Memory B cell (primary cell): ENCODE measurements at places on chromosomes 11 and 22.

- peaks cover 2% of the 10 kb centered on the region for H3K27me3 ChIP-seq
- no peak overlapping the region for H3K4me3 ChIP-seq
- no peak overlapping the region for H3K27ac ChIP-seq
- H3K4me1 ChIP-seq, result no peaks in the 10 kb centered on the region
Measured at GRCh38 chr22:27194096-27194748, 536.8 kb downstream of the MIAT start.

DNA sequence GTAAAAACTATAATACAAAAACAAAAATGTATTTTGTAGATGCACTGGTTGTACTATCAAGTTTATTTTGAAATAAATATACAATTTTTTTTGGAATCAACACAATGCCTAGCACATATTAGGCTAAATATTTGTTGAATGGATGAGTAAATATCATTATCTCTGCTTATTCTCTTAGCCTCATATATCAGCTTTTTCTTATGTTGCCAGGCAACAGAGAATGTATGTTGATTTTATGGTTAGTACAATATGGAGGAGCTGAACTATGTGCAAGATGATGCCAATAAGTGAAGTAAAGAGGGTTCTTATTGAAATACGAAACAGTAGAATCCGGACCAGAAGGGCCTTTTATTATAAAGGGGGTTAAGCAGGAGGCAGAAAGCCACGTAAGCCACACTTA lies 94.9 kb downstream of the FAR1 start:
- no peaks in the 10 kb centered on the region for H3K36me3 ChIP-seq
- H3K4me1 ChIP-seq, result no peaks in the 10 kb centered on the region
- peaks cover 9% of the 10 kb centered on the region for H3K27me3 ChIP-seq
- H3K27ac ChIP-seq, result no peak overlapping the region
- no peak overlapping the region for H3K4me3 ChIP-seq

- H3K36me3 ChIP-seq, result no peaks in the 10 kb centered on the region
- H3K4me1 ChIP-seq, result no peaks in the 10 kb centered on the region
- H3K4me3 ChIP-seq, result no peak overlapping the region
- no peaks in the 10 kb centered on the region for H3K27me3 ChIP-seq
Measured at GRCh38 chr11:90330632-90331031, 107.8 kb upstream of the CHORDC1 start.

DNA sequence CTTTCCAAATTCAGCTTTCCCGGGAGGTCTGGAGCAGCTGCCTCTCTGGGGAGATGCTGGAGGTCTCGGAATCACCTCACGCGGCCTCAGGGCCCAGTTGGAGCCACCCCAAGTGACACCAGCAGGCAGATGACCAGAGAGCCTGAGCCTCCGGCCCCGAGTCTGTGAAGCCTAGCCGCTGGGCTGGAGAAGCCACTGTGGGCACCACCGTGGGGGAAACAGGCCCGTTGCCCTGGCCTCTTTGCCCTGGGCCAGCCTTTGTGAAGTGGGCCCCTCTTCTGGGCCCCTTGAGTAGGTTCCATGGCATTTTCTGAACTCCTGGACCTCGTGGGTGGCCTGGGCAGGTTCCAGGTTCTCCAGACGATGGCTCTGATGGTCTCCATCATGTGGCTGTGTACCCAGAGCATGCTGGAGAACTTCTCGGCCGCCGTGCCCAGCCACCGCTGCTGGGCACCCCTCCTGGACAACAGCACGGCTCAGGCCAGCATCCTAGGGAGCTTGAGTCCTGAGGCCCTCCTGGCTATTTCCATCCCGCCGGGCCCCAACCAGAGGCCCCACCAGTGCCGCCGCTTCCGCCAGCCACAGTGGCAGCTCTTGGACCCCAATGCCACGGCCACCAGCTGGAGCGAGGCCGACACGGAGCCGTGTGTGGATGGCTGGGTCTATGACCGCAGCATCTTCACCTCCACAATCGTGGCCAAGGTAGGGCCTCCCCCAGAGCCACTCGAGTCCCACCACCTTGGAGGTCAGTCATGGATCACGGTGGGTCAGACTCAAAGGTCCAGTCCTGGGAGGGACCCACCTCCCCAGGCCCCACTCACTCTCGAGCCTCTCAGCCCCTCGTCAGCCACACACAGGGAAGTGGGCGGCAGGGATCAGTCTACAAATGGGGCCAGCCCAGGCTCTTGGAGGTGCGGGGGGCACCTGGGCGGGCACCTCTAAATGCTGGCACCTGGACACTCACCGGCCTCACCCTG lies 525 bp downstream of the SLC22A12 start:
- DNase-seq, result no peak
- H3K27me3 ChIP-seq, result peaks cover 19% of the 10 kb centered on the region
- no peaks in the 10 kb centered on the region for H3K4me1 ChIP-seq

GRCh38 chr11:114563077-114563476 lies 3.4 kb upstream of the NXPE1 start:
- no peak overlapping the region for H3K27ac ChIP-seq
- H3K36me3 ChIP-seq, result no peaks in the 10 kb centered on the region
- no peak overlapping the region for H3K4me3 ChIP-seq
- no peak for DNase-seq

- no peak for DNase-seq
- H3K4me3 ChIP-seq, result no peak overlapping the region
- H3K27ac ChIP-seq, result no peak overlapping the region
- H3K4me1 ChIP-seq, result no peaks in the 10 kb centered on the region
Measured at GRCh38 chr11:24531528-24531927, 34.7 kb downstream of the LUZP2 start.

GRCh38 chr11:134481135-134481534 lies 69.1 kb upstream of the B3GAT1 start:
- no peak overlapping the region for H3K27ac ChIP-seq
- H3K4me3 ChIP-seq, result no peak overlapping the region
- peaks cover 9% of the 10 kb centered on the region for H3K27me3 ChIP-seq
- H3K36me3 ChIP-seq, result no peaks in the 10 kb centered on the region

GRCh38 chr11:74011360-74012073 lies 2.6 kb upstream of the UCP3 start:
- no peaks in the 10 kb centered on the region for H3K27me3 ChIP-seq
- H3K36me3 ChIP-seq, result peaks cover 6% of the 10 kb centered on the region
- peaks cover 46% of the 10 kb centered on the region for H3K4me1 ChIP-seq
- peak overlapping the region; percentile 68 for H3K4me3 ChIP-seq
